ENCODE measurements at places on chromosomes 6 and 20.

DNA sequence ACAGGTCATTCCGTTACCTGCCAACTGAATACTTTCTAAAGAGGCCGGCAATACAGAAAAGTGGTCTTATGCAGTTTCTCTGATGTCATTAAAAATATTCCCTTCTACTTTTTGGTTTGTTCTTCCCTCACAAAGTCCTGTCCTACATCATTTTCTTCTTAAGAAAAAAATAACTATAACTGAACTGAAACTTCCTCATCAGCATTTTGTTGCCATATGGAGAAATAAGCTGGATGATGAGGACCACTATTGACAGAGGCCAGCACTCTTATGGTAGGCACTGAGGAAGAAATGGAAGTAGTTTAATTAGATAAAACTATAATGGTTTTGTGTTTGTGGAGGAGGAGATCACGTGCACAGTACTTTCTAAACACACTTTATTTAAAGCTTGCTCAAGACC, 274.9 kb downstream of the PHACTR1 start:
- DNase-seq, result no peak

DNA sequence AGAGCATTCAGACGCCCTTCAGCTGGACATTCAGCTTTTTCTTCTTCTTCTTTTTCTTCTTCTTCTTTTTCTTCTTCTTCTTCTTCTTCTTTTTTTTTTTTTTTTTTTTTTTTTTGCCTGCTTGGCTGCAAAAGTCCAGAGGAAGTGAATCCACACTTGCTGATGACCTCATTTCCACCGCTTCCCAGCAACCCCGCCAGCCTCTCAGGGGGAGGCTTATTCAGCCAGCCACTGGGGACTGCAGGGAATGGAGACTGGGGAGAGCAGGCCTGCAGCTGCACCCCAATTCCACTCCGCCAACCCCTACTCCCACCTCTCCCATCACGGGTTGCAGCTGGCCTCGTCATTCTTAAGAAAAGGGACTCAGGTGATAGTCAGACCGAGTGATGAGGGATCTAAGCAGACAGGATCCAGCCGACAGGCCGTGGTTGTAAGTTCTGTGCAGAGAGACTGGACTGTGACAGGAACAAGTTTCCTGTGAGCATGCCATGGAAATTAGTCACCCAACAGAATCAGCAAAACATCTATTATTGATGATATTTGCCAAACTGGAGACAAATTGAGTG, 59.0 kb upstream of the QKI start:
- DNase-seq, result peak; percentile 47

- DNase-seq, result no peak
These were observed 91.9 kb upstream of the CLVS2 start for GRCh38 chr6:122904166-122904565.

GRCh38 chr6:150887978-150888563, 22.6 kb downstream of the MTHFD1L start:
- no peak for DNase-seq

DNA sequence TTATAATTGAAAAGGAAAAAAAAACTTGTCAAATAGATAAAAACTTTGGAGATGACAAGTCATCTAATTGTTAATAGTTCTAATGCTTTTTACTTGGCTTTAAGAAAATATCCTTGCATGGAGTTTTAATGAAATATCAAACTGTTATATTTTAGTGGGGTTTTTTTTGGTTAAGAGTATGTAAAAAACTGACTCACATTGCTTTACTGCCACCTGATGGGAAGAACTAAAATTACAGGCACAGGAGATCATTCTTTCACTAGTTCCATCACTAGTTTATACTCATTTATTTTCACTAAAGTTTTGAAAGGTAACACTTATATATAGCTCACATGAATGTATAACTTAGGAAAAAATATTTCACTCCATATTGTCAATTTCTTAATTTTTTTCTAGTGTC, 309.1 kb downstream of the LMBRD1 start:
- DNase-seq, result no peak

DNA sequence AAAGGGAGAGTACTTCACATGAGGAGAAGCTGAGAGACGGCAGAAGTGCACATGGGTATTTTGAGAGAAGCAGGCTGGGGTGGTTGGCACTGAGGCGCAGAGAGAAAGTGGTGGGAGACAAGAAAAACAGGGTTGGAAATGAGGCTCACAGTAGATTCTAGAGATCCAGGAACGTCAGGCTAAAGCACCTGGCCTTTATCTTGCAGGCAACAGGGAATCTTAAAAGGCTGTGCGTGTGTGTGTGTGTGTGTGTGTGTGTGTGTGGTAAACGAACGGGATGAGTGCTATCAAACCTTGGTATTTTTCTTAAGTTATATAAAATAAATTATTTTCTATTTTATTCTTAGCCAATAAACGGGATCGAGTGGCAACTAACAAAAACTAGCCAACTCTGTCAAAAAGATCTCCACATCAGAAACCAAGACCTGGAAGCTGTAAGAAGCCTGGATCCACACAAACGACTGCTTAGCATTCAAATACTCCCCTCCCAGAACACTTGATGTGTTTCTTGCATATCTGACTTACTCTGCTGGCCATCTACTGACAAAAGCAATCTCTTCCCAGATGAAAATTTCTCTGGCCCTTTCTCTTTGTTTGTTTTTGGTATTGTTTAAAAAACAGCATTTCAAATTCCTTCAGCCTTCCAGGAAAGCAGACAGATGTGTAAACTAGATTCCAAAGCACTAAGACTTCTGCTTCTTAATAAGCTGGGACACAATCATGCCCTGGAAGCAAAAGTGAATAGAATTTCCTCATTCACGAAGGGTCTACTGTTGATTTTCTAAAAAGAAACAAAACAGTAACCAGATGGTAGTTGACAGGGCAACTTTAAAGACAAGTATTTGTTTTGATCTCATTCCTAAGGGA, 44.8 kb upstream of the FABP7 start:
- no peak for DNase-seq

DNA sequence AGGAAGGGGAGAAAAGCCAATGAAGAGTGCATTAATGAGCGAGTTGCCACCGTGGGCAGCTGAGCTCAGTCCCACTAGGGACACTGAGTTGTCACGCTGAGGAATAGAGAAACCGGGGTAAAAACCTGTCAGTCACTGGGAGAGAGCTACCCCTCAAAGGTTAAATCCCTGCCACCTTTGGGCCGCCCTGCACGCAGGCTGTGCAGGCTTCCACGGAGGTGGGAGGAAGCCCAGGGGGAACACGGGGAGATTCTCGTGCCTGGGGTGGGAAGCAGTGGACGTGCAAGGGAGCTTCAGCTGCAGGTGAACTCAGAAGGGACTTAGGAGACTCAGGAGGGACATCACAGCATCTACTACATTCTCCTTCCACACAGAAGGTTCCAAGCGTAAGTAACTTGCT, 50.5 kb downstream of the BFSP1 start:
- DNase-seq, result no peak

DNA sequence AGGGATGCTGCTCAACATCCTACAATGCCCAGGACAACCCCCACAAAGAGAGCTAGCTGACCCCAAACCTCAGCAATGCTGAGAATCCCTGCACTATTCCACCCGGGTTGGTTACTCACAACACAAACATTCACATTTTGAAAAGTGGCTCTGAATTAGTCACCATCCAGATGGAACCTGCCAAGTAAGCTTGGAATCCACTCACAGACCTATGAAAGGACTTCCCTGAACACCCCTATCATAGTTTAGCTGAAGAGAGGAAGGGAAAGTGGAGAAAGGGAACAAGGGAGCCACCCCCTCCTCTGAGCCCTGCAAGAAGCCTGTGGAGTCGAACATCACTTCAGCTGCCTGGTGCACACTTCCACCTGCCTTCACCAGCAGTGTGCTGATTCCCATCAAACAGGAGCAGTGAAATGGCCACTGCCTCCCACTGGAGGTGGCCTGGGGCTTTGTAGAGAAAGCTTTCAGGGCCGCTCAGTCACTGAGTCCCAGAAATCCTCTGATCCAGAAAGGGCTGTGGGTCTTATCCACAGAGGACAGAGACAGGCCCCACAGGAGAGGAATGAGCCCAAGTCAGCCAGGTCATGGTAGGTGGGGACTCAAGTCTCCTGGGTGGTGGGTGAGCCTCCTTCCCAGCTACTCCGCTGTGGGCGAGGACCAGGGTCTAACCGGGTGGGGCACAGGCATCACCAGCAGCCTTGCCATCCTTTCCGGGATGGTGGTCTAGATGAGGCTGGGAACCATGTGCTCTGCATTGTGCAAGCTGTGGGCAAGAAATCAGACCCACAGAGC, 203.7 kb downstream of the SYNDIG1 start:
- DNase-seq, result peak; percentile 82

DNA sequence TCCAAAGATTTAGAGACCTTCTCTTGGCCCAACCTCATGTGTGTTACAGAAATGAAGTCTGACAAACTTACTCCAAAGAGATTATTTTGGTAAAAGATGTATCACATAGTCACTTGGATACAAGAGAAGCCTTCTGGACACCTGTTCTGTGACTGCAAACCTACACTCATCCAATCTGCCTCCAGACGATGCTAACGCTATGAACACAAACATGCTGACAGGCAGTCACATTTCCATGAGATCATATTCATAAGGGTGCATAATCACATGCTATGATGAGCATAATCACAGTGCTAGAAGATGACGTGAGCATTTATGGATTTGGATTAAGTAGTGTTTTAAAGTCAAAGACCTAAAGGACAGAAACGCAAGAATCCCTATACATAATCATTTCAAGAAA, 340.2 kb downstream of the HACE1 start:
- DNase-seq, result no peak

- DNase-seq, result no peak
These were observed 33.8 kb downstream of the NHLRC1 start for GRCh38 chr6:18088419-18089296.

- no peak for DNase-seq
These were observed 100.6 kb upstream of the HIVEP1 start for GRCh38 chr6:11911538-11911937.

- DNase-seq, result no peak
These were observed 16.5 kb downstream of the SNHG17 start for GRCh38 chr20:38418509-38419204.

GRCh38 chr20:6715401-6715941, 52.0 kb upstream of the BMP2 start:
- DNase-seq, result no peak

GRCh38 chr6:118514689-118515088, 33.4 kb upstream of the PLN start:
- DNase-seq, result no peak

DNA sequence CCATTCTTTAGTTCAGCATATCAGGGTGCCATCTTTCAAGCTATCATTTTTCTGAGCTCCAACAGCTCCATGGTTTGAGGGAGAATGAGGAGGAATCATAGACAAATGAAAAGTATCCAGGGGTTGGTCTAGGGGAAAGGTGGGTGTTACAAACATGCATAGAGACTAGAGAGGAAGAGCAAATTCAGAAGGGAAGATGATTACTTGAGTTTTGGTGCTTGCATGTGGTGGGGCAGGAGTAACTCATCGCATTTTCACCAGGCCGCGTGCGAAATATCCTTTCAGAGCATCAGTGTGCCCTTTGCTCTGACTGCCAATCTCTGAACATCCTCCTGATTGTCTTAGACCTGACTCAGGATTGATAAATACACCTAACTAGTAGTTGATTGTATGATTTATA, 7.7 kb upstream of the BICRAL start:
- DNase-seq, result no peak

- no peak for DNase-seq
These were observed 27.6 kb downstream of the RPRD1B start for GRCh38 chr20:38061109-38061508.

DNA sequence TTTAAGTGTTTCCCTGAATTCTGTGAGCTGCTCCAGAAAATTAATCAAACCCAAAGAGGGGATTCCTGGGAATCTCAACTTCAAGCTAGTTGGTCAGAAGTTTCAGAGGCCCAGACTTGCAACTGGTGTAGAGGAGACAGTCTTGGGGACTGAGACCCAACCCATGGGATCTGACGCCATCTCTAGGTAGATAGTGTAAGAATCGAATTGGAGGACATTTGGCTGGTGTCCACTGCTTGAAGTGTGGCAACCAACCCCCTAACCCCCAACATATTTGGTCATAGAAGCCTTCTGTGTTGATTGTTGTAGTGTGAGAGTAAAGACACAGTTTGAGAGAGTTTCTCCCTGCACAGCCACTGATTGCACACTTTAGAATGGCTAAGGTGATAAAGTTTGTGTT, 103.5 kb upstream of the CARMIL1 start:
- no peak for DNase-seq

DNA sequence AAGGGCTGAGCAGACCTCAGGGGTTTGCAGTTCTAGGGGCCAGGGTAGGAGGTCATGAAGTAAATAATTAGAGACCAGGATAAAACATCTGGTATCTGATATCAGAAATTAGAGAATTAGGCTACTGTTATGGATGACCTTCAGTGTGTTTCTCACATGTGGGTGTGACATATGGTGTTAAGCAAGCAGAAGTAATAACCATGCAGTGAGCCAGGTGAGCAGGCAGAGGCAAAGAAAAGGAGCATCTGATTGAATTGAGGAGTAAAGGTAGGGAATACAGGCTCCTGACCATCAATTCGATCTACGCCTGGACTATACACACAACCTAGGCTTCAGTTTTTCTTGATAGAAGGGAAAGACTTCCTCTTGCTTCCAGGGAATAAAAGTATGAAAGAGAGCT, 34.7 kb upstream of the MAP3K7 start:
- DNase-seq, result no peak

GRCh38 chr20:49174183-49174582, 14.0 kb downstream of the STAU1 start:
- DNase-seq, result no peak

- DNase-seq, result no peak
These were observed 281.9 kb upstream of the RNF24 start for GRCh38 chr20:4297127-4297826.

- DNase-seq, result no peak
These were observed 17.8 kb upstream of the TCF21 start for GRCh38 chr6:133871131-133871530.

GRCh38 chr6:158113802-158114201, 54.3 kb downstream of the SERAC1 start:
- no peak for DNase-seq

Measured in H54 (cell line).